GM04504 (cell line): ENCODE measurements at places on chromosomes 11 and 22.

DNA sequence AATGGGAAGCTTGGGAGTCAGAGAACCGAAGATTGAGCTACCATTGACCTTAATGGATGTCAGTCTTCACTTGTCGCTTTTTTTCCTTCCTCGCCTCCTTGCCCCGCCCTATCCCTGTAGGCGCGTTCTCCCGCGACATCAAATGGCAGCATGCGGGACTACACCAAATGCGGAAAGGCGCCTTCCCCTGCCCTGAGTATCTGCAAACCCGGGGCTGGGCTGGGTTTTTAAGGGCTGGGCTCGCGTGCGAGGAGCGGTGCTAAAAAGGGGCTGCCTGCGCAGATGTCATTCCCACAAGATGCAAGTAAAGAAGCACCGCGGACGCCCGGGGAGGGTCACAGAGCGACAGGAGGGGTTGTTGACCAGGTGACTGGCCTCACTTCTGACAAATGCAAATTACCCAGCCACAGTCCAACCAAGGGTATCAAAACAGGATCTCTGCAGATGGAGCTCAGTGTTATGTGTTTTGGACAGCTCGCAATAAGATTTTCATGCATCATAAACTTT lies 4.7 kb upstream of the FAM111B start:
- no peak for DNase-seq

DNA sequence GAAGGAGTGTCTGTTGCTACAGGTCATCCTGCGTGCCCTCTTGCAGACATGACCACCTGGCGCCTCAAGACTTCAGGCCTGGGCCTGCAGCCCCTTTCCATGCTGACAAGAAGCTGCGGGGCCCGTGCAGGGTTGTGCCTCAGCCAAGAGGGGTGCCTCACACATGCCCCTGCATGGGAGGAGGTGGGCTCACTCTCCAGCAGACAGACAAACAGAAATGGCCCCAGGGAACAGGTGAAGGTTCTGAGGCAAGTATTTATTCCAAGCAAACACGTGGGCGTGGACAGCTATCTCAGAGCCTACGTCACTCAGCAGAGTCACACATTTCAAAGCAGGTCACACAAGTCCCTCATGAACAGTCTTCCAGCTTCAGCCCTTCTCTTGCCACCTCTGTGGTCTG lies 5.9 kb upstream of the SYCE3 start:
- DNase-seq = no peak

- peak; percentile 51 for DNase-seq
Measured at GRCh38 chr11:29018631-29019030, 910.4 kb downstream of the METTL15 start.

DNA sequence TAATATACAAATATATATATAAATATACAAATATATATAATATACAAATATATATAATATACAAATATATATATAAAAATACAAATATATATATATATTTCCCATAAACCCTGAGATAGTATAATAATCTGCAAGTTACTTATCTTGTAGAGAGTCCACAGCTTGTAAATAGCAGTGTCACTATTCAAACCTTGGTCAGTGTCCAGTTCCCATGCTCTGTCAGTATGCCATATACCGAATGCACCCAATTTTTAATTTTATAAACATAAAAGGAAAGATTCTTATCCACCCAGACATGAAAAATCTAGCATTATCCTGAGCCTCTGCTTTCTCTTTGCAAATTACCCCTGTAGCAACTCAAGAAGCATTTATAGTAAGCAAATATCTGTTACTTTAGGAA lies 21.6 kb upstream of the CTSC start:
- DNase-seq = no peak

DNA sequence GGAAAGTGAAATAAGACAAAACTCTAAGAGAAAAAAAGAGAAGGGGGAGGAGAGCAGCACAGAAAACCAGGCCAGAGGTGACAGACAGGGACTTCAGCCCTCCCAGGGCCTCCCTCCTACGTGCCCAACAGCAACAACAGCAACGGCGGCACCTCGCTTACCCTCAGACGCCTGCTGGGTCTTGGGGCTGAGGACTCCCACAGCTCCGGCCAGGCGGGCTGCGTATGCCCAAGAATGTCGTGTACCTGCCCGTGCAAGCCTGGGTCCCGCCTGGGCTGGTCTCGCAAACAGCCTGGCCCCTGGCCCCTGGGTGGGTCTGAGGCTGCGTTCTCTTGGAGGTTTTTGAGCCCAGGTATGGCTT lies 30.5 kb downstream of the ARAP1 start:
- no peak for DNase-seq

DNA sequence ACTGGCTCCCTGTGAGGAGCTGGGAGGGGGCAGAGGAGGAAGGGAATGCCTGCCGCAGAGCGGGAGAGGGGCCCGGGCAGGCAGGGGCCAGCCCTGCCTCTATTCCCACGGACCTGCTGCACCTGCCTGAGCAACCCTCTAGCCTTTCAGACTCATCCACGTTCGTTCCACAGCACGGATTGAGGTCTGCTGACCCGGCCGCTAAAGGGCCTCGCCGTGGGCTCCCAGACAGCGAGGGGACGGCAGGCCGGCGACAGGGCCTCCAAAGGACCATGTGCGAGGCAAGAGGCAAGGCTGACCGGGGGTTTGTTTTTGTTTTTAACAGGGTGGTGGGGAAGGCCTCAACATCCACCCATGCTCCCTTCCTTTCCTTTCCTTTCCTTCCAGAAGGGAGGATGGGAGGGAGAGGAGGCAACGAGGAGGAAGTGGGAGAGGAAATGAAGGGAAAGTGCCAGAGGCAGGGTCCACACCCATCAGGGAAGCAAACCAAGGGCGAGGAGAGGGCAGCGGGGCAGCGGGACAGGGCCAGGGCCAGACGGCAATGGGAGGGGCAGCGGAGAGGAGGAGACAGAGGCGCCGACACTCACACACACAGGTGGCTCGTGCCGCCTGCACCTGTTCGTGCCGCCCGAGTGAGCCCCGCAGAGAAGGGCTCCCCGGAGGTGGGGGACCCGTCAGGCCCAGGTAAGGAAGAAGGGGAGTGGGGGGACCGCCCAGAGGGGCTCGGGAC lies 7.5 kb downstream of the LRFN4 start:
- DNase-seq = no peak

DNA sequence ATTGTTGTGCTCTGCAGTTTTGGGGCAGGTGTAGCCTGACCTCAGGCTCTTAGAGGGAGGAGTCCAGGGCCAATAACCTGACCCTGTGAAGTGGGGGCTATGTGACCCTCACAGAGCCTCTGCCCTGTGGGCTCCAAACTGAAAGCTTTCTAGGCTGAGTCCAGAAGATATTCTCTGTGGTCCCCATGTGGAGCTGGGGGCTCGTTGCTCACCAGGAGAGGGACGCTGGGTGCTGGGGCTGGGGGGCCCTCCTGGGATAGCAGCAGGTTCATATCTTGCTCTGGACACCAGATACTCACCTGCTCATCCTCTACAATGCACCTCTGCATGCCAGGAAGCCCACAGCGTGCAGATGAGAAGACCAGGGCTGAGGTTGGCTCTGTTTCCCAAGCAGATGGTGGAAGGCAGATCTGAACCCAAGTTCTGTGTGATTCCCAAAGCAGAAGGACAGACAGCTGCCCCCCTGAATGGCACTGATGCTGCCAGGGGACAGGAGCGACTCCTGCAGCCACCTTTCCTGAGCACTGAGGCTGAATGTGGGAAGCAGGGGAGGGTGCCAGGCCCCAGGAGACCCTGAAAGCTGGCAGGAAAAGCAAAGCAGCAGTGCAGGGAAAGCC lies 1022.0 kb downstream of the TBC1D22A start:
- DNase-seq = no peak

DNA sequence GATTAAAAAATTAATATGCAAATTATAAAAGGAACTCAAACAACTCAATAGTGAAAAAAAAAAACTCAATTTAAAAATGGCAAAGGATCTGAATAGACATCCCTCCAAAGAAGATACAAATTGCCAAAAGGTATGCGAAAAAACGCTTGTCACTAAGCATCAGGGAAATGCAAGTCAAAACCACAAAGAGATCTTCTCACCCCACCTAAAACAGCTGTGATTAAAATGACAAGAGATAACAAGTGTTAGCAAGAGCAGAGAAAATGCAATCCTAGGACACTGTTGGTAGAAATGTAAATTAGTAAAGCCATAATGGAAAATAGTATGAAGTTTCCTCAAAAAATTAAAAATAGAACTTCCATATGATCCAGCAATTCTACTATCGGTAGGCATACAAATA lies 166.3 kb upstream of the ZC3H12C start:
- no peak for DNase-seq

DNA sequence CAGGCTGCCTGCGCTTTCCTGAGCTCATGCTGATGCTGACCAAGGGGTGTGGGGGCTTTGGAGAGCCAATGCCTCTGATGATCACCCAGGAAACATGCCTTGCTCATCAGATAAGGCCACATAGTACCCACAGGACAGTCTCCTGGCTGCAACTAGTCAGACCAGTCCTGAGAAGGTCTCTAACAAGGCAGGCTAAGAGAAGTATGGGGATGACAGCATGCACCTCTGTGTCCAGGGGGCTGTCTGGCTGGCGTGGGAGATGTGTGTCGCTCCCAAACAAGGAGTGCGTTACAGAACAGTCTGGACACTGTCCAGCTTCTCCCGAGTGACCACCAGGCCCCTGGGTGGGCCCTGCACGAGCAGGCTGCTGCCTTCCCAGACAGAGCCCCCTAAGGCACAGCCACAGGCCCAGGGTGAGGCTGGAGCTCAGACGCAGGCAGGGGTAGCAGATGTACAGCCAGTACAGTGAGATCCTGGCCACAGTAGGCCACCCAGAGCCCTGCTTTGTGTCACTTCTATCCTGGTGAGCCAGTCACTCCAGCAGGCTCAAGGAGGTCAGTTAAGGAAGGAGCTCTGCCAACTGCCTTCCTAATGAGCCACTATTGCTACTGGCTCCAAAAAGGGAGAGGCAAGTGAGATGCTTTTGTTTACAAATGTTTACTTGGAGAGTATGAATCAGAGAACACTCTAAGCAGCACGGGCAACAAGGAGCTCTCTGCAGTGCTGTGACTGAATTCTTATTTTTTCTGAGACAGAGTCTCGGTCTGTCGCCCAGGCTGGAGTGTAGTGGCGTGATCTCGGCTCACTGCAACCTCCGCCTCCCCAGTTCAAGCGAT lies 66.0 kb upstream of the CLTCL1 start:
- DNase-seq = peak; percentile 8

DNA sequence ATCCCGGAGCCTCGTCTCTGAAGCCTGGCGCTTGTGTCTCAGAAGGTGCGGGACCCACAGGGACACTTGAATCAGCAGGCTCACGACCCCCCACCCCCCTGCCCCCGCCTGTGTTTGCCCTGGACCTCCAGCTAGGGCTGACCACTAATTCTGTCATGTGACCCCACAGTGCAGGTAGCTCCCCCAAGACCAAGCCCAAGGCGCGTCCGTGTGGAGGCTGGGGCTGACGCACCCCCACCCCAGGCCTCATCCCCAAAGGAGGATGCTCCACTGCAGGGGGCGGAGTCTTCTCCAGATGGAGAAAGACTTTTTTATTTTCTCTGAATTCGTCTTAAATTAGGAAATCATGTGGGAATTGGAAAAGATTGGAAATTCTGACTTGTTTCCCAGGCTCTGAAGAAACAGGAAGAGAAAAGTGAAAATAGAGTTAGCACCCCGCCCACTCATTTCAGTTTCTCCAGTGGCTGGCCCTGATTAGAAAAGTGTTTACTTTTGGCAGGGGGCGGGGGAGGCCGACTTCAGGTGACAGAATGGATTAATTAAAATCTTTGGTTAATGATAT lies 1.0 kb upstream of the RELA start:
- peak; percentile 48 for DNase-seq

- DNase-seq = no peak
Measured at GRCh38 chr22:48808038-48808960, 1019.4 kb downstream of the BRD1 start.

- DNase-seq = no peak
Measured at GRCh38 chr11:111840143-111840542, 31.2 kb downstream of the ALG9 start.

DNA sequence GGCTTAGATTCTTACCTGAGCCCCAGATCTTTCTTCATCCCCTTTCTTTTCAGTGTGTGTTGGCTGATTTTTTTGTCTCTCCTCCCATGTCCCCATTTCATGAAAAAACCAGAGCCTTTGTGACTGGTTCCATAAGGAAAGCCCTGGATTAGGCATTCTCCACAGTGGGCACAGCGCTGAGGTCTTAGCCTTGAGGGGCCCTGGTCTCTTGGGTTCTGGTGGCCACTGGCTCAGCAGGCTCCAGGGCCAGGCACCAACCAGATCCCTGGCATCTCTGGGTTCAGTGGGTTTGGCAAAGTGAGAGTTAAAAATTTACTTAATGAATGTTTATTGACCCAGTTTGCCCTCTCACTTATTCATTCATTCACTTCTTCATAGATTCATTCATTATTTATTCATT lies 49.5 kb upstream of the ACCSL start:
- DNase-seq = no peak
